ENCODE measurements at places on chromosomes 7 and 10.

- DNase-seq: no peak
Observed at GRCh38 chr7:55144333-55145317, 125.8 kb downstream of the EGFR start.

DNA sequence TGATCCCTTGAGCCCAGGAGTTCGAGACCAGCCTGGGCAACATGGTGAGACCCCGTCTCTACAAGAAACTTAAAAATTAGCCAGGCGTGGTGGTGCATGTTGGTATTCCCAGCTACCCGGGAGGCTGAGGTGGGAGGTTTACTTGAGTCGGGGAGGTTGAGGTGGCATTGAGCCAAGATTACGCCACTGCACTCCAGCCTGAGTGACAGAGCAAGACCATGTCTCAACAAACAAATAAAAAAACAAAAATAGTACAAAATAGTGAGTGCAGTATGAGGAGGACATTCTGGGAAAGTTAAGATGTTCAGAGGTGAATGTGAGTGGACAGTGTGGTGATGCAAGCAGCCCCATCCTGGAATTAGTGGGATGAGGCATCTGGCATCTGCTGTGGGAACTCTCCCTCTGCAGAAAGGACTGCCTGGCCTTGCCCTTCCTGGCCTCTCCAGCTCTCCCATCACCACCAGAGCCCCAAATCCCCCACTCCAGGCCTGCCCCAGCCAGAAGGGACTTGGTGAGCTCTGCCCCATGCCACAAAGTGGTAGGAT is 96.6 kb upstream of the PARD3 start:
- no peak for DNase-seq

GRCh38 chr7:9149499-9150082 is 716.2 kb downstream of the NXPH1 start:
- no peak for DNase-seq

DNA sequence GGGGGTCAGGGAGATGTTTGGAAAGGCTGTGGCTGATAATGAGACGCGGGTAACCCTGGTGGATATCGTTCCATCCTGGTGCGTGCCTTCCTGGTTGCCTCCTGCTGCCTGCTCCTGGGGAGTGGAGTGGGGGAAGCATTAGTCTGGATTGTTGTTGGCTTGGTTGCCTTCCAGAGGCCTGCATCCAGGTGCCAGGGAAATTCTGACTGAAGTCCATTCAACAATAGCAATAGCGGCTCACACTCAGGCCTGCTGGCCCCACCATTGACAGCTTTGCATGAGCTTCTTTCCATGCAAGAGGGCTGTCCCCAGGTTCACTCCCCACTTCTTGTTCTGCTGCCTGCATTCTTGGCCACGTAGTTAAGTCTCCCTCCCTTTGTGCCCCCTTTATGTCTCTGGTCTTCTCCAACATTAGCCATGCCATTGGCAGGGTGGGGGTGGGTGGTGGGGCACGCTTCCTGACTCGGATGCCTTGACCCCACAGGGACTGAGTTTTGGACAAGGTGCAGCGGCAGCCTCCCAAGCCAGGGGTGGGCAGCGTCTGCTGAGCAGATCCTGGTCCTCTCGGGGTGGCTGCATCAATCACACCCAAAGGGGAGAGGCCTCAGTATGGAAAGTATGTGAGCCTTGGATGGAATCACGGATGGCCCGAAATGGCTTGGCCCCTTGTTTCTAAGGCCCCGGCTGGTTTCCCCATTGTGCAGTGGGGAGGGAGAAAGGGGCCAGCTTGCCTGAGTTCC is 150.2 kb downstream of the GRK5 start:
- DNase-seq: no peak

DNA sequence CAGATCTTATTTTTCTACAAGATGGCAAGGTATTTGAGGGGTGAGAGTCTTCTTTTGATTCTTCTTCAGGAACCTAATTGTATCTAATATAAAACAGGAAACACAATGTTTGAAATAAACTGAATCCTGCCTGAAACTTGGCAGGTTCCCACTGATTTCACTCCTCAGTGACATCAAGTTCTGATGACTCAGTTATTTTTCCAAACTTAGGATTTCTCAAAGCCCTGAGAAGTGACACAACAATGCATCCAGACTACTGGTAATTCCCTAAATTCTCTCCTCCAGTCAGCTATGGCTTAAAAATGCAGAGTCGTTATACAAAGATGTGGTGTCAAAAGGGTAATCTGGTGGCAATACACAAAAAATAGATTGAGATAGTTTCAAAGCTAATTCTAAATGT is 80.9 kb downstream of the ABLIM1 start:
- DNase-seq: no peak

DNA sequence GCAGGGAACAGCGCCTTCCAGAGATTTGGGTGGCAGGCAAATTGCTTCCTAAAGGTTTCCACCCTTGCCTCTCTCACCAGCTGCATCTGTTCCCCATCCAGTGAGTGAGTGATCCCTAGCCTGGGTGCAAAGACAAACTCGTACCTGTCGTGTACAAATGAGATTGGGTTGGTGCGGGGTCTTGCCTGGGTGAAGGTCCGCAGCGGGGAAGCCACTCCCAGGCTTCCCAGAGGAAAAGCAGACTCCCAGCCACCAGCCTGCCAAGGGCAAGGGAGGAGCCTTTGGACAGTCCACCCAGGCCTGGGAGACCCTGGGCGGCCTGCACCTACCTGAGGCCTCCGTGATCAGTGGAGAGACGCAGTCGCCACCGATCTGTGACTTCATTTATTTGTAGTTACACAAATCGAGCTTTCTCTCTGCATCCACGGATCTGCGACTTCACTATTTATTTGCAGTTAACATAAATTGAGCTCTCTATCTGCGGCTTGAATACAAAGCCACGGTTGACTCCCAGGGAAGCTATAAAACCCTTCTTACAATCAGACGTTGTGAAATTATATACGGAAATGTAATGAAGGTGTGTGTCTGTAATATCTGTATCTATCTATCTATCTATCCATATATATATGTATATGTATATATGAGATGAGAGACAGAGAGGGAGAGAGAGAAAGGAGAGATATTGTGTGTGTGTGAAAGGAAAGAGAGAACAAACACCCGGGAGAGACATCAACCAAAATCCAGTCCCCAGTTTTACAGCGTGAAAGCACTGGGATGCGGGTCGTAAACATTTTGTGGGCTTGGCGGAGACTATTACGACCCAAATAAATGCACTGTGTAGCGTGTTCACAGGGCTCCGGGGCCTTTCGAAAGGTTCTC is 3.0 kb upstream of the HOXA7 start:
- no peak for DNase-seq

DNA sequence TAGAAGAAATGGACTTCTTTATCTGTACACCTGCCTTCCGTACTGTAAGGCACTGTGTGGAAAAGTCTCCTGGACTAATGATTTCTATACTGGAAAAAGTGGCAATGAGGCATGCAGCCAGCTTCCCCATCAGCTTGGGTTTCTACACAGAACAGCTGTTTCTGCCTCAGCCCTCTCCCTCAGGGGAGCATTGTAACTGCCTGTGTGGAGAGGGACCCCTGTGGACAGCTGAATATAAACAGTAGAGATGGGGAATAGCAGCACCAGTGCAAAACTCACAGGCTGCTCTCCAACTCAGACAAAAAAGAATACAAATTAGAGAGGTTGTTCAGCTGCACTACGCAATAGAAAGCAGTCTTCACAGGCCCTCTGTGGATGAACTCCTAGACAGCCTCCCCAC is 451.3 kb upstream of the MBL2 start:
- no peak for DNase-seq

- peak; percentile 11 for DNase-seq
Observed at GRCh38 chr10:88042160-88043100, 179.0 kb downstream of the PTEN start.

DNA sequence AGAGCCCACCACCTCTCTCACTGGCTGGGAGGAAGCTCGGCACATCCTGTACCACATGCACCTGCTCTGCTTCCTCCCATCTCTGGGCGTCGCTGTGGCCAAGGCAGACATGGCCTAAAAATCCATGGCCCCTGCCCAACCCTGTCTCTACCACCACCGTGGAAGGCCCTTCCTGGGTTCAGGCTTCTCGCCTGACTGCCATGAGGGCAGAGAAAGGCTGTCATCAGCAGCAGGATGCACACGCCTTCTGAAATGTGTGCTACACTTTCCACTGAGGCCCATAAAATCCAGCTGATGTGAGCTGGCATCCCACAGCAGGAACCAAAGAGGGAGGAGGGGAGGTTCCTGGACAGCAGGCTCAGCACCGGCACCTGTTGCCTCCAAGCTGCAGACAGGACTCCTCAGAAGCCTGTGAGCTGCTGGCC is 93.4 kb downstream of the PTPRN2 start:
- peak; percentile 31 for DNase-seq

DNA sequence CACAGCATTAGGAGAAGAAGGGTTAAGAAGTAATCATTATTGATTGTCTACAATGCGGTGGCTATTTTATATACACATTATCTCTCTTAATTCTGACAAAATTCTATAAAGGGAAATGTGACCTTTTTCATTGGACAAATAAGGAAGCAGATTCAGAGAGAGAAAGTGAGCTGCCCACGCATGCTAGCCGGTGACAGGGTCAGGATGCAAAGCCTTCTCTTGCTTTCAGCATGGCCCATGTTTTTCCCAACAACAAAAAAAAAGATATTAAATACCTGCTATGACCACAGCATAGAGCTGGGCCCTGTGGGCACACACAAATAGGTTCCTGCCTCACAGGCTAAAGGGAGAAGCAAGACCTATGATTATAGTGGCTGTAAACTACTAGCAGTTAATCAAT is 66.8 kb downstream of the PPP1R3C start:
- DNase-seq: no peak

DNA sequence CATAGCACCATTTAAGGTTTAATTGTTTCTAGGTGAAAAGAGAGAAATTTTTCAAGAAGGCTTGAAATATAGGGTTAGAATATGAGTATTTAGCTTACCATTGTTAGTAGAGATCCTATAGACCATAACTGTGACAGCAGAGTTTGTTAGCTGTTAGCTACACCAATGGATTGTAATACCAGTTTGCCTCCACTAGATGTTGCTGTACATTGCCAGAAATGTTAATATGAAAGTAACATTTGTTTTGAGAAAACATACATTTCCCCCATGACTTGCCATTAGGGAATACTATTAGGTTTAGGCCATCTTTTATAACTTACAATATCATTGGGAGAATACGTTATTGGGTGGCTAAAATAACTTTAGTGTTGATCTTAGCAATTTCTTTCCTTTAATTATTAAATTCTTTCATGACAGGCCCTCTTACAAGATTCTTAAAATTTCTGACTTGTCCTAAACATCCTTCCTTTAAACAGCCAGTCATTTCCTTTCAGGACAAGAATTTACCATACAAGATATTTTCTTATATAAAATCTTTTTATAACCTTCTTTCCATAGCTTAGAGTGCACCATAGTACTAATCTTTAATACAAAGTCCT is 39.5 kb downstream of the ZNF117 start:
- no peak for DNase-seq

GRCh38 chr10:132141076-132141475 is 45.7 kb upstream of the DPYSL4 start:
- DNase-seq: no peak
